HS-27A (cell line): ENCODE measurements at places on chromosomes 5 and 9.
A peak's percentile ranks its signal among the peaks of the same experiment; 100 is the strongest.

DNA sequence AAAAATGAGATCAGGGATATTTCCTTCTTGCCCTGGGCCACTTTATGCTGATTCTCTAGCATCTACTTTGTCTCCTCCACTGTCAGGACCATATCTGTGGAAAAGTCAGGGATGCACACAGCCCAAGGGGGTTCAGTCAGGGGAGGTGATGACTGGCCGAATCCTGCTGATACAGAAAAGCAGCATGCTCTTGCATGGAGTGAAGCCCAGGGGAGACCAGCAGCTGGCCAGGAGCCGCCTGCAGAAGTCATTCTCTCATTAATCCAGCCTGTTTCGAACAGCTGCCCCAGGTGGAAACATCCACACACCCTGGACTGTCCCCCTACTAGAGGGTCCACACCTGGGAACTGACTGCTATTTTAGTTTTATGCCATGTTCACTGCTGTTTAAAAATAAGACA is 177.1 kb downstream of the ATP10B start:
- DNase-seq = no peak

DNA sequence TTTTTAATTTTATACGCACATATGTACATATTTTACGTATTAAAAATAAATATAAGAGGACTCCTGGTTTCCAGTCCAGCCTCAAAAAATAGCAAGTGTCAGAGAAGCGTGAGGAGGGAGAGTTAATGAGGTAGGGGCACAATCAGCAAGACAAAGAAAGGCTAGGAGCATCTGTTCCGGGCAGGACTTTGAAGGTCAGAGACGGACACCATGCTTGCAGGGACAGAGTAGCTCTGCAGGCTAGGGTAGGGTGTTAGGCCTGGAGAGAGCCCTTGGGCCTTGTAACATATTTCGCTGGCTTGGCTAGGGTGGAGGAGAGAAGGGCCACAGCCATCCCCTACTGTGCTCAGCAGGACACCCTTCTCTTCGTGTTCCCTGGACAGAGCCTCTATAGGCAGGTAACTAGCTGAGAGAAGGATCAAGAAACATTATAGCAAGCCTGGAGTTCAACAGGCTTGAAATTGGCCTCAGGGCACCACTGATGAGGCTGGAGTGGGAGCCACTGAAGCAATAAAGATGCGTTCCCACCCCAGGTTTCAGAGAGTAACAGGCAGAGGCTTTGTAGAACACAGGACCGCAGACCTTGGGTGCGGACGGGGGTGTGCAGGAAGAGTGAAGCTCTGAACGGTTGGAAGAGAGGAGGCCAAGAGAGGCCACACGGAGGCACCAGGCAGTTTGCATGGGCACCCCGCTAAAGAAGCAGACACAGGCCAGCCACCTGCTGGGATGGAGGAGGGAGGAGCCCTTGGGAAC is 9.7 kb upstream of the IPPK start:
- no peak for DNase-seq

- no peak for DNase-seq
Observed at GRCh38 chr5:142527234-142527633, 158.7 kb downstream of the FGF1 start.

- no peak for DNase-seq
Observed at GRCh38 chr5:172678902-172679301, 37.8 kb downstream of the NEURL1B start.

DNA sequence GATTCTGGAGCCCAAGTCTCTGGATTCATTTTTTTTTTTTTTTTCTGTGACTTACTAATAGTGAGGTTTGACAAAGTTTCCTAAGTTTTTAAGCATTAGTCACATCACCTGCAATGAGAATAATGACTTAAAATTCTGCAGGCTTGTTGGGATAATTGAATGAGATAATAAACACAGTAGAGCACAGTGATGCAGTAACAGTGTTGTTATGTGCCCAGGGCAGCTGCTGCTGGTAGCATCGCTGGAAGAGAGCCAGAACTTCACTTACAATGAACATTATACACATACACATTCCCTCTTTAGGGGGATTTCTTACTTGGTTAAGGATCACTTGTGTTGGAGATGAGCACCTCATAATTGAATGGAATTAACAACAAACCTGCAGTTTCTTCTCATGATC is 78.9 kb downstream of the ALDH7A1 start:
- DNase-seq = no peak

DNA sequence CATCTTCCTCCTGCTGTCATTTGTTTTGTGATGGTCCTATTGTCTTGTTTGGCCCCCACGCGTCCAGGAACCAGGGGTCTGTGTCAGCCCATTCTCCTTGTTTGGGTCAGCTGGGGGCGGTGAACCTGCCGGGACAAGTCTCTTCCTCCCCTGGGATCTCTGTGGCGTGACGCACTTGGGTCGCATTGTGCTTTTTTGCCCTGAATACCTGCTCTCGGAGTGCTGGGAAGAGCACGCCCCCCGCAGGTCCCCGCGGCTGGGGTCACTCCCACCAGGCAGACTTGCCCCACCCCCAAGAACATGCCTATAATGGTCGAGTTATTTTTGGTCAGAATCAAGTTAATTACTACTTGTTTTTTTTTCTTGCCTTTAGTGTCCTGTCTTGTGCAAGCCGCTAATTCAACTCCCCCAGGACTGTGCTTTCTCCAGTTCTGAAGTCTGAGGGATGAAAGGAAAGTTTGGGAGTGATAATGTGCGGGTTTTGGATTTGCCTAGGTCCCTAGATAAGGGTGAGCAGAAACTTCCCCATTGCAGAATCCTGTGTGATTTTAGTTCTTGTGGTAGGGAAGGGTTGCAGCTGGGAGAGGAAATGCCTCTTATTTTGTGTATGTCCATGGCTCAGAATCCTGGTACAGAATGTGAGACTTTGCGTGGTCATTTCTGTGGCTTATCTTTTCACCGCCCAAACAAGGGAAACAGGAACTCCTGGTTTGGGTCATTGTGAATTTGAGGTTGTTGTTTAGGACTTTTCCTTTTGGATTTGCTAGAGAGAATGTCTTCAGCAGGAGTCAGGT is 789 bp downstream of the ACER2 start:
- no peak for DNase-seq

GRCh38 chr9:100129772-100130171 is 30.7 kb downstream of the INVS start:
- DNase-seq = no peak

GRCh38 chr5:4700069-4700468 is 440.1 kb upstream of the ADAMTS16 start:
- DNase-seq = no peak

GRCh38 chr5:172501708-172502320 is 47.5 kb upstream of the SH3PXD2B start:
- DNase-seq = no peak

- DNase-seq = no peak
Observed at GRCh38 chr5:126280846-126281245, 142.4 kb upstream of the GRAMD2B start.

- no peak for DNase-seq
Observed at GRCh38 chr9:88972401-88972800, 18.9 kb upstream of the S1PR3 start.

DNA sequence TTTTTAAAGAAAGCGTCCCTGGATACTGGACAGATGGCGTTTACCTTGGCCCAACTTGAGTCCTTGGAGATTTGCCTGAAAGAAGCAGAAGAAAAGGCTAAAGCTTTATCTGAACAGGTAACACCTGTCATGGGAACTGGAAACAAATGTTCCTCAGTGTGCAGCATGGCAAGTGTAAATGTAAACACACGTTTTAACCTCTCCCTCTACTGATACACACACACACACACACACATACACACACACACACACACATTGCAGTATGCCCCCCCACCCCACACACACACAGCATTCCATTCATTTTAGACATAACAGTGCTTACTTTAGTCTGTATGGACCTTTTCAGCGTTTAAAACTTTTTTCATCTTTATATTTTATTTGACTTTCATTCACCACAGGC is 51.1 kb downstream of the CCDC192 start:
- no peak for DNase-seq

- DNase-seq = no peak
Observed at GRCh38 chr9:85182383-85182782, 512.9 kb downstream of the NTRK2 start.

GRCh38 chr5:128905568-128906110 is 59.6 kb upstream of the SLC27A6 start:
- DNase-seq = peak; percentile 7

DNA sequence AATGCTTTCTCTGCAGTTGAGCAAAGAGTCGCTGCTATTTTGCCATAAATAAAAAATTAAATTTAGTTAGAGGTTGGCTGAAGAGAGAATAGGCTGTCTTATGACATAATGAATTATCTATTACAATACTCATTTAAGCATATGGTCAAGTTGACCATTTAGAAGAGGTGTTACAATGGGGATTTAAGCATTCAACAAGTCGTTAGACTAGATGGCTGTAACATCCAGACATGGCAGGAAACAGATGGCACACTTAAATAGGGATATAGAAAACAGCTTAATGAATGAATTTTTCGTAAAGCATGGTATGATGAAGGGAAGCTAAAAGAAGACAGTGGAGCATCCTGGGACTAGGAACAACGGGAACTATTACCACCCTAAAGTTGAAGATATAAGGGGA is 160.3 kb upstream of the PTPRD start:
- DNase-seq = no peak

DNA sequence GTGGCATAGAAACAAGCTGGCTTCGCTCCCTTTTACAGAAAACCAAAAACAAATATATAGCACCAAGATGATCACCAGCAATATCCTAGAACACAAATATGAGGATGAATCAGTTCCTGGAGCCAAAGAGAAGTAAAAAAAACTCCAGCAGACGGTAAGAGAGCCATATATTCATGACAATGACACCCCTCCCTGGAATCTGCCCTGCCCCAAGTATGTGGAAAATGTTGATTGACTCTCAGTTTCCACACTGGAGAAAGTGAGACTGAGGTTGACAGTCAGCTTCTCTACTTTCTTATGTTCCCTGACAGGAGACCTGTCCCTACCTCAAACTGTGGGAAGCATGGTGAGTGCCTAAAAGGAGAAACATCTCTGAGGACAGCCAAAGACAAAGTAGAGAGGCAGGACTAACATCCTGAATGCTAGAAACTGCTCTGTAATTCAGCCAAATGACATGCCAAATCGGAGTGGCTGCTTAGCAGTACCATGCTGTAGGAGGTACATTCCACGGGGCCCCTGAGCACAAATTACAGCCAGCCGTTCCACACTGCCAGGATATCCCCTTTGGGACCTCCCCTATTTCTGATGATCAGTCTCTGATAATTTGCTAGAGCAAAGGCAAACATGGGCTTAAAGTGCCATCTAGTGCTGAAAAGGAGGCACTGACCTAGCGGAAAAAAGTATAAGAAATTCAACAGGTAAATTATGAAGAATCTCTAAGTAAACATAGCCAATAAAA is 424.0 kb upstream of the RGMB start:
- peak; percentile 69 for DNase-seq

DNA sequence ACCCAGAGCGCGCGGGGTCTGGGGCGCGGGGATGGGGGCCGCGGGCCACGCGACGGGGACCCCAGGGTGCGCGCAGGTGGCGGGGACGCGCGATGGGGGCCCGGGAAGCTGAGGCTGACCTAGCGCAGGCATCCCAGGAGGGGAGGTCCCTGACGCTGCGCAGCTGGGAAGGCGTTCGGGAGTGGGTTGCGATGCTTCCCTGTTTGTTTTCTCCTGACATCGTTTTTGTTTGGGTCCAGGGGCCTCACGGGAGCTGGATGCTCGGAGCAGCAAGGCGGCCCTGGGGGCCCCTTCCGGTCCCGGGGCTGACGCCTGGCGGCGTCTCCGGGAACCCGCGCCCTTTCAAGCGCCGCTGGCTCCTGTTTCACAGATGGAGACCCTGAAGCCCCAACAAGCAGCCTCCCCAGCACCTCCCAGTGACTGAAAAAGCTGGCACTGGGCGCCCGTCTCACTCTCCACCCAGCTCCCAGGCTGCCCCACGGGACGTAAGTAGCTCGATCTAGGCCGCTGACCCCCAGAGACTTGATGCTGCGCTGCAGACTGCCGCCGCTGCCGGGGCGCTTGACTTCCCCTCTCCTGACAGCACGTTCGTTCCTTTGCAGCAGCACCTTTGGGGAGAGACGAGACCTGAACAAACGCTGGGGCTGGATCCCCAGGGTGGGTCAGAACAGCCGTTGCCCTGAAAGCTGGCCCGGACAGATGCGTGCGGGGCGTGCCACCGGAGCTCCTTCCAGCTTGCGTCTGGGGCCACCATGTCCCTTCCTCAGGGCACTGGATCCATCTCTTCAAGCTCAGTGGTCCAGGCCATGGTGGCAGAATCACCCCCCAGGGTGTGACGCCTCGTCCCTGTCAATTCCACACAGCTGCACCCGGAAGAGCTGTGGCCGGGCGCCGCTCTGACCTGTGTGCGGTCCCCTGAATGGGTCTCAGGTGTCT is 593 bp downstream of the BRD3OS start:
- DNase-seq = no peak

DNA sequence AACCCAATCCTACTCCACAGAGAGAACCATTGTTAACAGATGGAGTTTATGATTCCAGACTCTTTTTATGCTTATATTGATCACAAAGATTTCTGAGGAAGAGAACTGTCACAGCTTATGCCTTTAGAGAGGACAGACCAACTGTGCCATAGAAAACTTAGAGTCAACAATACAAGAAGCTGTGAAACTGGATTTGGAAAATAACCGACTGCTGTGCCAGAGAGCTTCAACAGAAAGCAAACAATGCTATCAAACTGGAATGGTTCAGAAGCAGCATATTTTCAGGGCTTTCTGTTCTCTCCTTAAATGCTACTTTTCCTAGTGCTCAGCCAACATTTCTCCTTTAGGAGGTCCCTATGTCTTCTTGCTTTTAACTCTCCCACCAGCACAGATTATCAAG is 5.0 kb downstream of the DCTN4 start:
- DNase-seq = no peak

DNA sequence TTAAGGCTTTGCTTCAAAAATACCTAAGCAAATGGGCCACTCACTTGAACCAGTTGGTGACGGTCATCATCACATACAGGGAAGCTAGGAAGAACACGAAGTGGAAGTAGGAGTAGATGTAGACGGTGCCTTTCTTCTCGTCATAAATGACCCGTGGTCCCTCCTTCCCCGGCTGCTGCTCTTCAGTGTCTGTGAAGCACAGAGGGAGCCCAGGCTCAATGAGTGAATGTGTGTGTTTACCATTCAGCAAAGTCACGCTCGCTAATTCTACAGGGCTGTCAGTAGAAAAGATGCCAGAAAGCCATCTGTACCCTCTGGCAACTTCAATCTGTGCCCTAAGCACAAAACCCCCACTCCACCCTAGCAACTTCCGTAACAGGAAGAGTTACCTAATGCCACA is 109.8 kb downstream of the SERINC5 start:
- DNase-seq = no peak

- no peak for DNase-seq
Observed at GRCh38 chr9:134168757-134169550, 4.6 kb upstream of the RNU6ATAC start.

DNA sequence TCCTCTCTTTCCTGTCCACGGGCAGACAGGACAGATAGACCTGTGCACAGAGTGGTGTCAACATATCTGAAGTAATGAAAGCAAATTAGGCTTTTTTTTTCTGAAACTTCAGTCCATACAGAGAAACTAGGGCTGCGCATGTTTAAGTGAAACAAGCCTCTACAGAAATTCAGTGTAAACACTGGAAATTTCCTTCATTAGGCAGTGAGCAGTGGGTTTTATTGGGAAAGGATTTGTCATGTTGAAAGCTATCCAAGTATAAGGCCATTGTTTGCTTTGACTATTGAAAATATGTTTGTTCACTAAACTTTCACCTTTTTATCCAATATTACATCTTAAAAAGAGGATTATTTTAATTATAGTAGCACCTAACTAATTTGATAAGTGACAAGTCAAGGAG is 161.2 kb downstream of the AOPEP start:
- DNase-seq = no peak

GRCh38 chr5:43298443-43298842 is 14.8 kb downstream of the HMGCS1 start:
- DNase-seq = no peak

GRCh38 chr9:88980740-88981203 is 10.5 kb upstream of the S1PR3 start:
- no peak for DNase-seq
